Spinal cord (tissue), 10 donors: ENCODE measurements at places on chromosomes 3 and 15.

- DNase-seq: peak; percentile 93
Measured at GRCh38 chr3:179666436-179667035, 13.7 kb downstream of the USP13 start.

DNA sequence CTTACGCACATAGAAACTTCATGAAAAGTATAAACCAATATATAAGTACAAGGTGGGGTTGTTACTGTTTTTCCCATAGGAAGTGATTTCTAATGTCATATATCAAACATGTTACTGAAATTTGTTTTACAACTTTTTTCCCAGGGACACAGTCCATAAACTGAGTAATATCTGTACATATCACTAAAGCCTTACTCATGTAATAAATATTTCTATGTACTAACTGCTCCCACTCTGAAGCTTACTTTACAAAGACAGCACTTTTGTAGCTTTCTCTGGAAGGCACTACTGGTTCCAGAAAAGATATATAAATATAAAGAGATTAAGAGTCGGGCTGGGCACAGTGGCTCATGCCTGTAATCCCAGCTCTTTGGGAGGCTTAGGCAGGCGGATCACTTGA lies 91.7 kb downstream of the MYO5A start:
- DNase-seq: no peak

DNA sequence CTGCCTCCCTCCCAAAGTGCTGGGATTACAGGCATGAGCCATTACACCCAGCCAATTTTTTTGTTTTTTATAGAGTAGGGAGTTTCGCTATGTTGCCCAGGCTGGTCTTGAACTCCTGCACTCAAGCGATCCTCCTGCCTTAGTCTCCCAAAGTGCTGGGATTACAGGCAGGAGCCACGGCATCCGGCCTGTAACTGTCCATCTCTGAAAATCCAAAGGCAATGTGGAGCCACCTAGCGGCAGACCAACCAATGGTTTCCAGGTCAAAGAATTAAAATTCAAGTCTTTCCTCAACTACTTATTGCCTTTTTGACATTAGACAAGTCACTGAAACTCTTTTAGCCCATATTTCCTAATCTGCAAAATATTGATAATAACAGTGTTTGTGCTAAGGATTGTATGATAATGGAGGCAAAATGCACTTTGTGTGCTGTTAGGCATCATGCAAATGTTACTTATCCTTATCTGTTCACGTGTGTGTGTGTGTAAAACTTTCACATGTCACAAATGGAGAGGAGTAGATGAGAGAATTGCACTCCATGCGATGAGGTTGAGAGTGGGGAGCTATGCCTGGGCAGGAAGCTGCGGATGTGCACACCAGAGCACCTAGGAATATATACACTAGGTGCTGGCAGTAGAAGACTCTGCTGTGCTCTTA lies 48.7 kb downstream of the COL8A1 start:
- peak; percentile 53 for DNase-seq

GRCh38 chr3:153254361-153254760 lies 92.3 kb downstream of the RAP2B start:
- no peak for DNase-seq

DNA sequence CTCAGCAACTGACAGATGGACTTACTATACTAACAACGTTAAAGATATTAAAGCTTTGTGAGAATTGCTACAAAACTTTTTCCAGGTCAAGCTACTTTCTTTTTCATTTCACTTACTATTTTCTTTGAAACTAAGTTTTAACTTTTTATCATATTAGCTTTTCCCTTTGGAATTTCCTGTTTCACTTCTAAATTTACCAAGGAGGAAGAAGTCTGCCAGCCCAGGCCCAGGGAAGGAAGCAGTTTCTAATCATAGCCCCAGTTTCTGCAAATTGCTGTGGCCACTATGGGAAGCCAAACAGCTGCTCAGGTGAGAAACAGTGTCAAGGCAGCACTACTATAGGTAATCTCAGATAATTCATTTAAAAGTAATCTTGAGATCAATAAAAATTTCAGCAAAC lies 18.4 kb downstream of the CYFIP1 start:
- DNase-seq: no peak

DNA sequence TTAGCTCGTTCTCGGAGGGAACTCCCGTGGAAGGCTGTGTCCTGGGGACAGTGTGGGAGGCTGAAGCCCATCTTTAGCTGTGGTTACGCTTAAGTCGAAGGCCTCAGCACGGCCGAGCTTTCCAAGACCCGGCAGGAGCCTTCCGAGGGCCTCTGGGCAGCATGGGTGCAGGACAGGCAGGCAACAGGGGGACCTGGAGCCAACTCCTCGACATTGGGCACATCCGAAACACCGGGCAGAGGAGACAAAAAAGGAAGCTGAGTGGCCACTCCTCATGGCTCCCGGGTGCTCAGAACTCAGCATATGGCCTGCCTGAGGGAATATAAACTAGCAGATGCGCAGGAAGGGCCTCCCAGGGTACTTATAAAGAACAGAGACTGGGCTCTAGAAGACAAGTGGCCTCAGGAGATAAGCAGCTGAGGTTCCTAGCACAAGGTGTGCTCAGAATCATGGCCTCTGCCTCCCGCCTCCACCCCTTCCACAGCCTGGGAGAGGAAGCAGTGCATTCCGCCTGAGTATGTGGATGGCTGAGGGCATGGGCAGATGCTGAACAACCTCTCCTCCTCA lies 34.1 kb downstream of the ABTB1 start:
- DNase-seq: no peak

DNA sequence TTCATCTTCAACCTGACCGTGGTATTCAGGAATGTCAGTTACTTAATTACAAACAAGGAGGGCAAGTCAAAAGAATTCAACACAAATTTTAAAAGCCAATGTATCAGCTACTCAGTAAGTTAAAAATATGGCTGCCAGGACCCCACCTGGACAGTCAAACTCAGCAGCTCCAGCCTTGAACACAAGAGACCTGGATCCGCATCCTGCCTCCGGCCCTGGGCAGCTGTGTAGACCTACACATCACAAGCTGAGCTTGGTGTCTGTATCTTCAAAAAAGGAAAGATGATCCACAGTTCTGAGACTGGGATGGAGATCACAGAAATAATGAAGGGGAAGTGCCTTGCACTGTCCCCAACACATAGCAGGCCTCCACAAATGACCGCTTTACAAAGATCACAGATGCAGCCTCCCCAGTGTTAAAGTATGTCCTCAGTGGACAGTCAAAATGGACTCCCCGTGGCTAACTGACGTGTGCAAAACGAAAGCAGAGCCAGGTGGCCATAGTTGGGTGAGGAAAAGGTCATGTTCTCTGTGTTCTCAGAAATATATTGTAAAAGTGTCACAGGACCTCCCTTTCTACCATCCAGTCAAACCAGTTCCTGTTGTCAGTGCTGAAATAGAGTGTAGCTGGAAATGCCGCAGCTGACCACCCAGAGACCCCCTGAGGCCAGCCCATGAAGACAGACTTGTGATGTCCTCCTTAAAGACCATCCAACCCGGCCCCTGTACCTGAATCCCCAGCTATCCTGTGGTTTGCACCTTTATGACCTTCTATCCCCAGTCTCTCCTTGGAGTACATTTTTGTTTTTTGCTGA lies 168.5 kb upstream of the NSMCE3 start:
- no peak for DNase-seq

- no peak for DNase-seq
Measured at GRCh38 chr3:114274929-114275328, 18.9 kb upstream of the TIGIT start.

DNA sequence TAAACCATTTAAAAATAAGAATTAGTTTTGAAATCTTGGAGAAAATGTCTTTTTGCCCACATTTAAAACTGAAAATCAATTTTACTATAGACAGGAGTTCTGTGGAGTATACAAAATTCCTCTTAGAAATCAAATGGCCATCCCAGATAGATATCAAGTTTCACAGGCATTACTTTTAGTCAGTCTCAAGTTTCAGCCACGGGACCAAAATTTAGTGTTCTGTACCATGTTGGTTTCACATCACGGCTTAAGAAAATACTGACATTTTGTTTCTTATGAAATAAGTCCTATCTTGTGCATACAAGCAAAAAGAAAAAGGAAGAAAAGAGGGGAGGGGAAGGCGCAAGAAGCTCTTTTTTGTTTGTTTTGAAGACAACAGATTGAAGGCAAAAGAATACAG lies 45.7 kb downstream of the EIF2AK4 start:
- no peak for DNase-seq

DNA sequence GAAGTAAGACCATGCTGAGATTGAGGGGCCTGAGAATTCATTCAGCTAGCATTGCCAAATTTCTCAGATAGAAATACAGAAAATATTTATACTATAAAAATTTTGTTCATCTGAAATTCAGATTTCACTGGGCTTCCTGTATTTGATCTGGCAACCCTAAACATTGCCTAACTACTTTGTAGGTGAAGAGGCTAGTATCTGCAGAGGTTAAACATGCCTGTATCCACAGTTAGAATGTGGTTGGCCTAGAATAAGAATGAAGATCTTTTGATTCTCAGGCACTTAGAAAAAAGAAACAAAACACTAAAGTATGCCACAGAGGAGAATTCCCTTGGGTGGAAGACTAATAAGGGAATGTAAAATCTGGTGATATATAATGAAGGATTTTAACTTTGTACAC lies 189.0 kb downstream of the DIPK2A start:
- no peak for DNase-seq

DNA sequence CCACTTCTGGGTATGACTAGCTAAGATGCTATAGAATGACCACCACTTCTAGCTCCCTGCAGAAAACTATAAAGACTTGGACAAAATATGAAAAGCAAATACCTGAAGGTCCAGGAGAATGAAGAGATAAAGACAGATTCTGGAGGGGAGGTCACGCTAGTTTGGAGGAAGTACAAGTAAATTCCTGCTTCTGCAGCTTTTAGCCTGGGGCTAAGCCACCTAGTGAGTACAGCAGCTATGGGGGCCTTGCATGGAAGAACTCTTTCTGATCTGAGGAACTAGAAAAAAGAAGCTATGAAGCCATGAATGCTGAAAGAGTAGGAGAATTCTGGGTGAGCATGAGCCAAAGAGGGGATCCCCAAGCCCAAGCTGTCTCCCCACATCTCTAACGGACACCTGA lies 29.8 kb downstream of the NRG4 start:
- DNase-seq: no peak

DNA sequence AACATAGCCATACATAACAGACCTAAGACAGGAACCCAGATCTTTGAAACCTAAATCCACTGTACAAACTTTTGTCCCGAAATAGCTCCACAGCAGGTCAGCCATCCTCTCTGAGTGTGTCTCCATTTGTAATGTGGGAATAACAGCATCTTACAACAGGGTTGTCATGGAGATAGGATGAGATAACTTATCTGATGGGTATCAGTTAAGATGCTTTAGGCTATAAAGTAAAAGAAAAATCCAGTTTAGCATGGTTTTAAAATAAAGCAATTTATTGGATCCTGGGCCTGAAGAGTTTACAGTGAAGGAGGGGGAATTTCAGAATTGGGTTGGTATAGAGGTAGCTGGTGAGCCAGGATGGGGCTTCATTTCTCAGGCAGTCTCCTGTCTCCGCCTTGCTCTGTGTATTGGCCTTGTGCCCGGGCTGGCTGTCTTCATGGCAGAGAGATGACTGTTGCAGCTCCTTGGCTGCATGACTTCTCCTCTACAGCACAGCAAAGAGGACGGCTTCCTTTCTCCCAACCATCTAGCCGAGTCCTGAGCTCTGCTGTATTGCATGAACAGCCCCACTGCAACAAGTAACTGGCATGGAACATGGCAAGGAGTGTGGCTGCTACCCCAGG lies 131.9 kb upstream of the PROK2 start:
- no peak for DNase-seq

GRCh38 chr3:192408647-192409200 lies 318.6 kb downstream of the FGF12 start:
- peak; percentile 71 for DNase-seq

DNA sequence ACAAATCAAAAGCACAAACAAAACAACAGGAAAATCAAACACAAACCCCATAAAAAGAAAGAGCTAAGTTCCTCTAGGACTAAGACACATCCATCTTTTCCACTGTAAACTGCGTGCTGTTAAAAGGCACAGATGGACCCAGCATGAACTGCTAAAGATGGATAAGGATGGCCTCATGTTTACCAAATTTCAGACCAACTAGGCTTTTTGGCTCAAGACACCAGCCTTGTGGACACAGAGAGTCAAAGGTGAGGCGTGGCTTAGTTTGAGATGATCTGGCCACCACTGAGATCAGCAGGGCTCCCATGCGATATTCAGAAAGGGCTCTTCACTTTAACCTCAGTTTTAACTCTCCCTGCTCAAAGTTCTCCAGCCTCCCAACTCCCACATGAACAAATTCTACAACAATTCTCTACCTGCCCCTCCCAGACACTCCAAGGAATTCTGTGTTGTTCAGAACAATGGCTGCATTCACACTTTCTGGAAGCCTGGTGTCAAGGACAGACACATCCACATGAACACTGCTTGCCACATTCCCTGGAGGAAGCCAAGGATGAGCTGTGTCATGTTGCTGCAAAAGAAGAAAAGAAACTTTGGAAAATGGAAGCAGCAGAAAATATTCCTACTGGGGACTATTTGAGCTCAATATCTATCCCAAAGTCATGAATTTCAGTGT lies 198.4 kb upstream of the LRRN1 start:
- DNase-seq: no peak

- peak; percentile 3 for DNase-seq
Measured at GRCh38 chr15:53037904-53038654, 247.9 kb upstream of the ONECUT1 start.

DNA sequence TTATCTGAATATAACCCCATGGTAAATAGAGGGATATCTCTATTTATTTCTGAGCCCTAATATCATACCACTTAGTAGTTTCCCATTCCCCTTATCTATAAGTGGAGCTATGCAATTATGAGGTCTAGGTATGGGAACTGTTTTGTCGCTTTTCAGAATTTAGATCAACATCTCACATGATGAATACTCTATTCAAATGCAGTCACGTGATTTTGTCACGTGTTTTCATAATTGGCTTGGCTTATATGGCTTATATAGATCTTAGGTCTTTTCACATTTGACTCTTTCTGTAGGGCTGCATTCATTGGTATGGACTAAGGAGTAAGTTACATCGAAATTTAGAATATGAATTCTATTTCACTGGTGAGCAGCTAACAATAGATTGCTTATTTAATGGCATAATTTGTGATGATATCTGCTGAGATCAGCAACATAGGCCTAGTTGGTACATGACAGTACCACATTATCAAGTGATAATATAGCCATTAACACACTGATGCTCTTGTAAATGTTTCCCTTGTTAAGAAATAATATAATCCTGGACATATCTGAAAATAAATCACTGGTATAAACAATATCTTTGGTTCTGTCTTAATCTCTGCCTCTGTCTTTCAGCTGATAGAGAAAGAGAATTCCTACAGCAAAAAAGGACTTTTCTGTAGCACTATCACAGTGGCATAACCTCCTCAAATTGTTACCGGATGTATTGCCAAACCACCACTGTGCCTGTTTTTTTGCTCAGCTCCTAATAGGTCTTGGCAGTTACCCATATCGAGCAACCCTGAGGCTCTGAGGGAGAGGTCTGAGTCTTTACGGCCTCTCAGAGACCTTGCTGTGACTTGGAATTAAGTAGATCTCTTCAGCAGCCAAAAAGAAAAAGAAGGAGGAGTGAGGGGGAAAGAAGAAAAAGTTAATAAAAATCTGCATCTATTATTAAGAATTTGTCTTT lies 357.1 kb downstream of the ZPLD1 start:
- no peak for DNase-seq
